Stimulated activated CD8-positive, alpha-beta memory T cell treated with anti-CD3 and anti-CD28 coated beads, Interleukin-7, amount 100 ng/mL, for 24 hours (primary cell): ENCODE measurements at places on chromosomes 4 and X.
A peak's percentile ranks its signal among the peaks of the same experiment; 100 is the strongest.

DNA sequence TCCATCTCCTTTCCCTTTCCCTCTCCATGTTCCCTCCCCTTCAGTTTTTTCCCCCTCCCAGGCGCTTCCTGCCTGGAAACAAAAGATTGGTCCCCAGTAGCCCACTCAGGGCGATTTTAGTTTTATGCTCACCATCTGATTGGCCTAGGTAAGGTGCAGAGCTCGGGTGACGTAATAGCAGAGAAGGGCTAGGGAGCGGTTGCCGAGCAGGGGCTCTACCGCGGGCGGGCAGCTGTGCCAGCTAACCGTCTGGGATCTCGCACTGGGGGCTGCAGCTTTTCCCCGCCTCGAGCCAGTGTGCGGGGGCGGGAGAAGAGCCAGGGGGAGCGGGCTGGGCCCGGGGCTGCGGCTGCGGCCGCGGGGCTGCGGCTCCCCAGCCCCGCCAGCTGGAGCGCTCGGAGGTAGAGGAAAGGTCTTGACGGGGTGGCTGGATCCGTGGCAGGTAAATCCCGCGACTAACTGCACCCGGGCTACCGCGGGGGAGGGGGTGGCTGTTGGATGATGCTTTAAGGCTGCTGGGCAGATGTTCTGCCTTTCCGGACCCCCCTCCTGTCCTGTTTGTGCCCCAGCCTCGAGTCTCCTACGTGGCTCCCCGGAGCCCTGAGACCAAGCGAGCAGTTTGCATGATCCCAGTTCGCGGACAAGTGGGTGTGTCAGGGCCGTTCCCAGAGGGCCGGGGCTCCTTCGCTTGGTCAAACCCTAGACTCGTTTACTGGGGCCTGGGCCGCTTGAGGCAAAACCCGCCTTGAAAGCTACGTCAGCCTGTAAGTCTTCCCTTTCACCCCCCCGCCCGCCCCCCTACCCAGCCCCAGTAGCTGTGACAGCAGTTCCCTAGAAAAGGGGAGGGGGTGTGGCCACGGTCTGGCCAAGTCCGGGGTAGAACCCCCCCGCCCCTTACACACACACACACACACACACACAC, at the start of gene PAK3:
Gene PAK3 (plus strand): TSS at position 218 of the 922 bp plus-strand sequence. CDS start 26,913 bp downstream, outside the sequence.
- DNase-seq = no peak

DNA sequence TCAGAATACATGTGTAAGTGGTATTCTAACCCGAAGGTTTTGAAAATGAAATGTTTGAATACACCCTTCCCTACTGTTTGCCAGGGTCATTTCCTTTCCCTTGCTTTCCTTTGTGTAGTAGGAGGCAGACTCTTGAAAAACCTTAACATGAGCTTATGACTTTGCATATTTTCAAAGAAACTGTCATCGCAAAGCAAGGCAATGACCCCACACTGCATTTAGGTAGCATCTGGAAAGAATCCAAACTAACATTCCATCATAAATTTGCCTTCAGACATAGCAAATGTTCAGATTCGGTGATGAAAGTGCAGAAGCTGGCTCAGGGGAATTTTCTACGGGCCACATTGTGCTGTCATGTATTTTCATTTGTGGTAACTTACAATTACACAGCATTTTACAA, 32.3 kb downstream of the SH2D1A start:
- no peak for DNase-seq

DNA sequence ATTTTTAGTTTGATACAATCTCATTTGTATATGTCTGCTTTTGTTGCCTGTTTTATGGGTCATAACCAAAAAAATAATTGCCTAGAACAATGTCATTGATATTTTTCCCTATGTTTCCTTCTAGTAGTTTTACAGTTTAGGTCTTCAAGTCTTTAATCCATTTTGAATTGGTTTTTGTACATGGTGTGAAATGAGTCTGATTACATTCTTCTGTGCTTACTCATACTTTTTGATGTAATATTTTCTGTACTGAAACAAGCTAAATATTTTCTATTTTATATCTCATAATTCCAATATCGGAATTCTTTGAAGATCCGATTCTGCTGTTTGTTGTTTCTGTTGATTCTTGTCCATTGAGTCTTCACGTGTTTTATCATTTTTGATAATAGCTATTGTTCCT, 10.6 kb downstream of the TMEM156 start:
- DNase-seq = no peak

DNA sequence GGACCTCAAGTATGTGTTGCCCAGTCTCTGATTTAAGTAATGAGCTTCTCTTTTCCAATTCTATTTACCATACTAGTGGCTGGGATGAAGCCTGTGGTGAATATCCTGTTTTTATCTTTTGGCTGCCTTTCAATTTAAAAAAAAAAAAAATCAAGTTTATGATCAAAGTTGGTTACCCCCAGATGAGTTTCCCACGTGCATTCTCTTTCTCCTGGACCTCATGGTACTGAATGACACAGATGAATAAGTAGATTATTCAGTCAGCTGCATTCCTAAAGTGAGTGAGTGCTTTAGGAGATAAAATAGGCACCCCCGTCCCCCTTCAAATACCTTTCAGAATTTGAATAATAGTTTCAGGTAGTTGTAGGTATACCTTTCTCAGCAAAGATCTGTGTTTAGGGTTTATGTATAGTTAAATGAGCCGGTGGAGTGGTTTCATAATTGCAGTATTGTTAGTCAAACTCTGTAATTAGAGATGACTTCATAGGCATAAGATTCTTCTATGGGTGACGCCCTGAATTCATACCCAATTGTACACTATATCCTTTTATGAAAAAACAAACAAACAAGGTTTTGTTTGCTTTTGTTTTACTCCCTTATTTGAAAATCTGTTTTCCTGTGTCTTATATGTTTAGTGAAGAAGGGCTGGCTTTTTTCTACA, 41.9 kb downstream of the PLS3 start:
- DNase-seq = no peak

- DNase-seq = no peak
These were observed 265.7 kb downstream of the IQCM start for GRCh38 chr4:149549911-149550310.

DNA sequence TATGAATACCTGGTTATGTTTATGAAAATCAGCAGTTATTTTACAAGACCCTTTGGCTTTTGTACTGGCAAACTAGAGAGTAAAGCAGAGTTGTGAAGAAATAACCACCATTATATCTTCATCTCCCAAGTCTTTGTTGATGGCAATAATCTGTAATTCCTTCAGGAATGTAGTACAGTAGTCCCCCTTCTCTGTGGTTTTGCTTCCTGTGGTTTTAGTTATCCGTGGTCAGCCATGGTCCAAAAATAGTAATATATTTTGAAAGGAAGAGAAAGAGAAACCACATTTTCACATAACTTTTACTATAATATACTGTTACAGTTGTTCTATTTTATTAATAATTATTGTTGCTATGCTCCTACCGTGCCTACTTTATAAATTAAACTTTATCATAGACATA, 27.8 kb downstream of the BANK1 start:
- DNase-seq = no peak

- DNase-seq = no peak
These were observed 330.4 kb downstream of the GBA3 start for GRCh38 chr4:23023121-23023520.

- DNase-seq = no peak
These were observed 676.7 kb upstream of the TENM3 start for GRCh38 chr4:181566490-181566889.

DNA sequence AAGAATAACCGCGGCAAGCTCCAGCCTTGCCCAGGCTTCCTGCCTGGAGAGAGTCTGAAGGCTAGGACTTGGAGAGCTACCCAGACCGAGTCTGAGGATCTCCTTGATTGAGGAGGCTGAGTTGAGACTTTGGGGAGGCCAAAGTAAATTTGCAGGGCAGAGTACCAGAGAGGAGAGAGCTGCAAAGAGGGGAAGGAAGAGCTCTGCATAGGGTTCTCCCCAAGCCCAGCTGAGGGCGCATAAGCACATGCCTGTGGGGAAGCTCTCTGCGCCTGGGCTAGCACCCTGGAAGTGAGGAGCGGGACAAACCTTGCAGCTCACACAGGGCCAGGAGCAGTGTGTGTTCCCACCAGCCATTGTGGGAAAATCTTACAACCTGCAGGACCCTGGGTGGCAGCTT, 56.1 kb downstream of the FAM193A start:
- DNase-seq = no peak

DNA sequence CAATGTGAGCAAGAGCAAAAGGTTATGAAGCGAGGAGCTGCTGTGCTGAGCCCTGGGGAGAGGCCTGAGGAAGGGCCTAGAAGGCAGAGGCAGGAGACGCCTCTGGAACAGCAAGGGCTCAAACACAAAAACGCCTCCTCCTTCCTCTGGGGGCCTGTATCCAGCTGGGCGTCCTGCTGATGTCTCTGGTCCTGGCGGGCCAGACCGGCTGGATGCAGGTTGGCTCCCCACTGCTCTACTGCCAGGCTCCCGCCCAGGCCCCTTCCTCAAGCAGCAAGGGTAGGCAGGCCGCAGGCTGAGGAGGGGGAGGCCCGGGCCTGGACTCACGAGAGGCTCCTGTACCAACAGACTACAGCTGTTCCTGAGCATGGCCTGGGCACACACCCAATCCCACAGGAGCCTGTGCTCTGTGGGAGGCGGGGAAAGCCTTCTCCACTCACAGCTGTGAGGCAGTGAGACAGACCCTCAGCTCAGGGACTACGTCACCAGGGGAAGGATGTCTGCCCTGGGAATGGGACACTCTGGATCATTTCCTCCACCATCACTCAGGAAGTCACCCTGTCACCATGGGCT, 2.3 kb downstream of the HAUS7 start:
- no peak for DNase-seq

GRCh38 chr4:22482250-22483127, 33.4 kb downstream of the ADGRA3 start:
- no peak for DNase-seq

GRCh38 chrX:49756692-49757091, 60.9 kb upstream of the PAGE1 start:
- DNase-seq = no peak

GRCh38 chr4:129092631-129093190, 628 bp downstream of the SCLT1 start:
- no peak for DNase-seq

DNA sequence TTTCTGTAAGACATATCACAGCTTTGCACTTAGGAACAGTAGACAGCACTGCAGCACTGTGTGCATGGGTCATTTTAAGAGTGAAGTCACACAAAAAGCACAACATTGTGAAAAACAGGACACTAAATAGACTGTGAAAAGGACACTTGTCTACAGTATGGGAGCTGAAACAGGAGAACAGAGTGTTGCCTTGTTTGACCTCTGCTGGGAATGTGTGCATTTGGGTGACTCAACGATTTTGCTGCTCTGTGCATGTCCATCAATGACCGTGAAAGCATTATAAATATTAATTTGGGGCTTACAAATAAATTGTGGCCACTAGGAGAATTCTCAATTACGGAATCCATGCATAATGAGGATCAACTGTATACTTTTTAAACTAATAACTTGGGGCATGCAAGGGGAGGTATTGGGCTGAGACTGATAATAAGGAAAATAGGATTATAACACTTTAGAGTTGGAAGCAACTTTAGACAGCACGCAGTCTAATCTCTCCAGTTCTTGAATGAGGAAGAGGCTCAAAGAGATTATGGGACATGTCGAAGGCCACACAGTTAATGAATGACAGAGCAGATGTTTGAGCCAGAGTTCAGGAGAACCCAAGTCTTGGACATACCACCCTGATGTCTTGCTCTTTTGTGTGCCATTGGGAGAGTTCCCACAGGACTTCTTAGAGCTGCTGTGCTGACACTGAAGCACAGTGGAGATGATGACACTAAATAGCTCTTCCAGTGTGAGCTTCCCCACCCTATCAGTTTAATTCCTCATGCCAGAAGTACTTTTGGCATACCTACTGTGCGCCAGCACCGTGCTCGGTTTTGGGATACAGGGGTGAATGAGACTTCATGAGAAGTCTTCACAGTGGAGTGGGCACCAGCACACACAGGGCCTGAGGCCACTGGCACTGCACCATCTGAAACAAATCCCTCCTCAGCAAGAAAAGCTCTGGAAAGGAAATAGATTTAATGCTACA, 79.3 kb downstream of the FRAS1 start:
- DNase-seq = no peak

DNA sequence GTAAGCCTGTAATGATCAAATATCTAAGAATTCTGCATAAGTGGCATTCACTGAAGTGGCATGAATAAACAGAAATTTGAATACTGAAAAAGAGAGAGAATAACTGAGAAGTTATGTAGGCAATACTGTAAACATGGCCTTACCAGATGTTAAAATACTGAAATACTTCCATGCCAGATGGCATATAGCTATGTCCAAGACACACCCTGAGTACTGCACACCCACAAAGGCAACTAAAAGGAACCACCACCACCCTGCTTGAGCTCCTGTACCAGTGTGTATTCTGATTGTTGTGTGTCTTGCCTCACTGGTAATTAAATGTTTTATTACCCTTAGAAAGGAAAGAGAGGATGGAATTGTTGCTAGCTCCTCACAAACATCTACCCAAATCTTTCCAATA, 192.1 kb downstream of the ADAMTS3 start:
- DNase-seq = no peak

DNA sequence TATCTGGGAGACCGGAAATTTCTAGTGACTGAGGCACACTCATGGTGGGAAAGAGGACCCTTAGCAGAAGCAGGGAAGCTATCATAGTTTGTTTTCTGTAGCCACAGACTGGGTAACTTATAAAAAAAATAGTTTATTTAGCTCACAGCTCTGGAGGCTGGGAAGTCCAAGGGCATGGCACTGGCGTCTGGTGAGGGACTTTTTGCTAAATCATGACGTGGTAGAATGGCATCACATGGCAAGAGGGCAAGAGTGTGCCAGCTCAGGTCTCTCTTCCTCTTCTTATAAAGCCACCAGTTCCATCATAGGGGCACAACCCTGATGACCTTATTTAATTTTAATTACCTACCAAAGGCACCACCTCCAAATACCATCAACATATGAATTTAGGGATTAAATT, 13.3 kb downstream of the APLN start:
- no peak for DNase-seq

DNA sequence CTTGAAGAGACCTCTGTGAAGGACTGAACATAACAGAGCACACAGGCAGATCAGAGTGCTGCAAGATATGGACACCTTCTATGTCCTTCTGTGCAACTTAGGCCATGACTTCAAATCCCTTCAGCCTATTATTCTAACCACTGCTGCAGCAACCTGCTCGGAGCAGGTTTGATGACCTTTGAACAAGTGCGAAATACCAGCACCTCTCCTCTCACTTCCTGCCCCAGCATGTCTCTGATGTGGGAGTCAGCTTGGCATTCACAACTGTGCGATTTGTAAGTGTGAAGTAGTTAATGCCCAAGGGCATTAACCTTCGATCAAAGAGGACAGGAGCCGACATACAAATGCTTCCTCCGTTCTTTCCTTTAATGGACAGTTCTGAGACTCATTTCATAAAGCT, 1.6 kb upstream of the EXOC1 start:
- no peak for DNase-seq

- no peak for DNase-seq
These were observed 87.0 kb downstream of the RNF150 start for GRCh38 chr4:141046255-141046654.

DNA sequence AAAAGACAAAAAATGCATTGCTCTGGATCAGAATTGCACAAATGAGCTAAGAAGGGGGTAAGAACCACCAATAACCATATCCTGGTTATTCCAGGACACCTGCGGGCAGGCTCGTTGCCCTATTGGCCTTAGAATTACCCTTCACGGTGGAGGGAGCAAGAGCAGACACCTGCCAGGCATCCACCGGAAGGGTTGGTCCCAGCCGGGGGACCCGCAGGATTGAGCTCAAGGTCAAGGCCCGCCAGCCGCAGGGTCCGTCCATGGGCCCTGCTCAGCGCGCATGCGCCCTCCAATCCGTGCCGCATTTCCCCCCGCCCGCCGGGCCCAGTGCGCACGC, 575 bp downstream of the SLC25A6 start:
- peak; percentile 87 for DNase-seq

- no peak for DNase-seq
These were observed 99.2 kb downstream of the ADGRL3 start for GRCh38 chr4:61299316-61299715.

GRCh38 chr4:12852338-12853307, 631.5 kb downstream of the RAB28 start:
- DNase-seq = no peak
